Mammary epithelial cell (primary cell): ENCODE measurements at places on chromosomes 4 and X. TPM values are rescaled to one million over a fixed set of nuclear protein-coding genes. Genes with fewer than 3 reads are reported as not detected.

The KIT gene
- total RNA-seq: 0.83 TPM

The FDCSP gene
- total RNA-seq: not detected

The FAM184B gene
- 5.5 TPM for total RNA-seq

The ELOVL6 gene
- total RNA-seq: 24.9 and 49.0 TPM in 2 replicates

The SPATA4 gene
- total RNA-seq: 0.75 and 0.94 TPM in 2 replicates

The COL4A6 gene
- total RNA-seq: 33.7 TPM

The GLOD5 gene
- total RNA-seq: not detected

The SSX4B gene
- total RNA-seq: not detected

The TTC29 gene
- total RNA-seq: not detected

The IL1RAPL1 gene
- 0.17 TPM for total RNA-seq

The FRMPD4 gene
- total RNA-seq: 0.17 TPM

The OSTC gene
- 99.8 and 137 TPM in 2 replicates for total RNA-seq

The DGKK gene
- not detected in 2 replicates for total RNA-seq

The RGN gene
- total RNA-seq: not detected in 2 replicates

The CDK16 gene
- 110 TPM for total RNA-seq

The ERAS gene
- not detected for total RNA-seq

The NWD2 gene
- total RNA-seq: not detected in 2 replicates

The MAGEA11 gene
- not detected in 2 replicates for total RNA-seq

The GPAT3 gene
- 12.6 and 20.0 TPM in 2 replicates for total RNA-seq

The AFF2 gene
- 1.5 and 1.8 TPM in 2 replicates for total RNA-seq

The ZNF732 gene
- total RNA-seq: 0.80 and 2.0 TPM in 2 replicates

The SLAIN2 gene
- total RNA-seq: 93.2 and 95.9 TPM in 2 replicates

The GSPT2 gene
- 3.5 TPM for total RNA-seq

The RS1 gene
- total RNA-seq: not detected

The ITGB1BP2 gene
- total RNA-seq: 1.0 TPM

The CTPS2 gene
- total RNA-seq: 4.1 and 8.4 TPM in 2 replicates

The SHISA3 gene
- total RNA-seq: not detected

The RHOXF1 gene
- not detected for total RNA-seq

The SOD3 gene
- 0.17 TPM for total RNA-seq

The ACE2 gene
- total RNA-seq: 0.31 TPM in 1 of 2 replicates, not detected in the other

The STATH gene
- total RNA-seq: not detected

The ARR3 gene
- not detected in 2 replicates for total RNA-seq

The F8A2 gene
- total RNA-seq: 0.67 TPM

The NXF2B gene
- not detected for total RNA-seq

The PDGFRA gene
- total RNA-seq: 2.2 TPM

The PRDM8 gene
- total RNA-seq: 6.6 and 8.0 TPM in 2 replicates

The USP46 gene
- total RNA-seq: 15.2 TPM

The POLN gene
- total RNA-seq: 0.42 and 0.61 TPM in 2 replicates

The ZFP92 gene
- total RNA-seq: 2.7 TPM

The MND1 gene
- total RNA-seq: 5.3 and 10.4 TPM in 2 replicates

The FGFBP1 gene
- total RNA-seq: 0.83 TPM

The USP17L12 gene
- total RNA-seq: not detected

The F8A1 gene
- total RNA-seq: 7.8 and 9.8 TPM in 2 replicates

The SULT1B1 gene
- 0.11 and 0.21 TPM in 2 replicates for total RNA-seq

The ANXA10 gene
- not detected for total RNA-seq

The ZBTB33 gene
- 9.8 and 12.0 TPM in 2 replicates for total RNA-seq

The TEX13C gene
- not detected in 2 replicates for total RNA-seq

The CFAP47 gene
- not detected in 2 replicates for total RNA-seq

The FAM9B gene
- not detected for total RNA-seq

The TMEM31 gene
- not detected for total RNA-seq

The PRR32 gene
- total RNA-seq: not detected in 2 replicates

The TKTL2 gene
- not detected in 2 replicates for total RNA-seq

The RIPPLY1 gene
- total RNA-seq: not detected

The RNF212 gene
- 0.33 and 0.80 TPM in 2 replicates for total RNA-seq

The AWAT2 gene
- 0.33 TPM for total RNA-seq

The TMA16 gene
- 24.0 TPM for total RNA-seq

The STBD1 gene
- total RNA-seq: 5.8 and 6.4 TPM in 2 replicates

The RAP1GDS1 gene
- total RNA-seq: 86.9 TPM
